ENCODE measurements at places on chromosomes 16 and 17.

DNA sequence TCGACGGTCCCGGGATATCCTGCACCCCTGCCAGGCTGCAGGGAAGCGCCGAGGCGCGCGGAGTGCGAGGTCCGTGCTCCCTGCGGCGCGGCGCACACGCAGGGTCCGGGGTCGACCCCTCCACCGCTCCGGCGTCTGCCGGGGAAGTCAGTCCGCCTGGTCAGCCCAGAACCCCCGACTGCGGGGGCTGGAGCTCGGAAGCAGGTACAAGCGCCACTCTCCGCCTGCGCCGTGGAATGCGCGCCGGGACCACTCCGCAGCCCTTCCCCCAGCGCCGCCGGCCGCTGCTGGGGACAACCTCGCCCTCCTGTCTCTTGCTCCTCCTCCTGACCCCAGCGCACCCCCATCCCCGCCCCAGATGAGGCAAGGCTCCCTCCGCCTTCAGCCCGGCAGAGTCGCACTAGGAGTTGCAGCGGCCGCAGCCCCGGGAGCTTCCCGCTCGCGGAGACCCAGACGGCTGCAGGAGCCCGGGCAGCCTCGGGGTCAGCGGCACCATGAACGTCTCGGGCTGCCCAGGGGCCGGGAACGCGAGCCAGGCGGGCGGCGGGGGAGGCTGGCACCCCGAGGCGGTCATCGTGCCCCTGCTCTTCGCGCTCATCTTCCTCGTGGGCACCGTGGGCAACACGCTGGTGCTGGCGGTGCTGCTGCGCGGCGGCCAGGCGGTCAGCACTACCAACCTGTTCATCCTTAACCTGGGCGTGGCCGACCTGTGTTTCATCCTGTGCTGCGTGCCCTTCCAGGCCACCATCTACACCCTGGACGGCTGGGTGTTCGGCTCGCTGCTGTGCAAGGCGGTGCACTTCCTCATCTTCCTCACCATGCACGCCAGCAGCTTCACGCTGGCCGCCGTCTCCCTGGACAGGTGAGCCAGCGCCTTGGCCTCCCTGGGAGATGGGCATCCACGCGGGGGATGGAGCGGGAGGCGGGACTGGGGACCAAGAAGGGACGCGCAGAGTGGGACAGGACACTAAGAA lies at the start of gene GALR2:
TSS of gene GALR2 (plus strand) at position 392 of the 974 bp plus-strand sequence. CDS start at position 495, 103 bp downstream.
- no peak for DNase-seq

DNA sequence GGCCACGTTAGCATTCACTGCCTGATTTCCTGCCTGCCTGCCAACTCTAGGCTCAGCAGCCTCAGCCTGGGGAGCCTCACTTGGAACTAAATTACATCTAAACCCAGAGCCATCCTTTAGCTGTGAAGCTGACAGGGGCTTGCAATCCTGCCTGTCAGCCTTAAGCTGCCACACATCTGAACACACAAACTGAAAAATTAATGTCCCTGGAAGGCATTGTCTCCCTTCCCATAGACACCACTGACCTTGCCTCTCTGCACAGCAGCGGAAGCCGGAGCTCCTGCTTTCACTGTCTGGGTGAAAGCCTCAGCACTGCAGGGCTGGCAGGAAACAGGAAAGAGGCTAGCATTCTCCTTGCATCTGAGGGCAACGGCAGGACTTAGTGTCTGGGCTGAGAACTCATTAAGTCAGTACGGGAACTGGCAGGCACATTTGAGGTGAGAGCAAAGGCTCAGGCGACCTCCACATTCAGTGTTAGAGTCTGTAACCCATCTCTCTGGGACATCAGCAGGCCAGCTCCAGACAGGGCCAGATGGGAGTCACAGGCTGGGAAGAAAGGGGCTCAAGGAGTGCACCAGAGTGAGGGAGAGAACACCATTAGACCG lies 452.4 kb upstream of the C16orf82 start:
- no peak for DNase-seq

GRCh38 chr17:51319186-51319585 lies 58.8 kb downstream of the UTP18 start:
- DNase-seq: no peak

DNA sequence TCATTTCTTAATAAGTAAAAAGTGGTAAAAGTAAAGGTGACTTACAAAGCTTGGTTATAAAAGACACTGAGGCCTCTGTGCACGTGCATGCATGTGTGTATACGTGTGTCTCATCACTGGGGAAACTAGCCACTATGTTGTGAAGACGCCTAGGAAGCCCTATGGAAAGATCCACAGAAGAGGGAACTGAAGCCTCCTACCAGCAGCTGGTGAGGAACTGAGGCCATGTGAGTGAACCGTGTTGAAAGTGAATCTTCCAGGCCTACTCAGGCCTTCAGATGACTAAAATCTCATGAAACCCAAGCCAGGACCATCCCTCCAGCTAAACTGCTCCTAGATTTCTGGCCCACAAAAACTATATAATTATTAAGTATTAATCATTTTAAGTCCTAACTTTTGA lies 23.7 kb downstream of the PHLPP2 start:
- DNase-seq: no peak

GRCh38 chr17:81513753-81514488 lies 1.3 kb upstream of the ACTG1 start:
- DNase-seq: no peak

DNA sequence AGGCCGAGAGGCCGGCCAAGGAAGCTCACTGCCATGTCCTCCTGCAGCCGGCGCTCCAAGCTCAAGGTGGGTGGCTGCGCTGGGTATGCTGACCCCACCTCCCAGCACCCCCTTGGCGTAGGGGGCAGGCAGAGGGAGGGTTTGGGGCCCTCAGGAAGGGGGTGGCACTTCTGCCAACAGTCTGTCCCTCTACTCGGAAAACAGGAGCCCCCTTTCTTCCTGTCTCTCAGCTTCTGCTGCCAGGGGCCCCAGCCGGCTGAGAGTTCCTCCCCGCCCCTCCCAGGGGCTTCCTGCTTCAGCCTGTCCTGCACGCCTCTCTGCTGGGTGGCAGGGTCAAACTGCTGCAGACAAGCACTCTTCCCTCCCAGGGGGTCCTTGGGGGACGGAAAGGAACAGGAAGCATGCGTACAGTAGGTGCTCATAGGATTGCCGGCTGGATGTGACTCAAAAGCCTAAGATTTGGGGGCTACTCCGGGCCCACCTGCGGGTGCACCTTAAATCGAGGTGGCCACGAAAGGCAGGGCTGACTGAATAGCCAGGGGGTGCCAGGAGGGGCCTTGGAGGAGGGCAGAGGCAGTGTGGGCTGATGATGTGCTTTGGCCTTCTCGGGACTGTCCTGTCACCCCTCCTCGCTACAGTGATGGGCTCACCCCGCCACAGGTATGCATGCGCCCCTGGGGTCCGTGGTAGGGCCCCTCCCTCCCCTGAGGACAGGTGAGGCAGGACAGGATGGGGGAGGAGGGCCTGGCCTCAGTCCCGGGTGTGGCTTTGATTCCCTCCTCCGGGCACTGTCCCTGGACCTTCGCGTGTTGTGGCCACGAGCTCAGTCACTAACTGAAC lies 4.0 kb downstream of the CBX2 start:
- no peak for DNase-seq

DNA sequence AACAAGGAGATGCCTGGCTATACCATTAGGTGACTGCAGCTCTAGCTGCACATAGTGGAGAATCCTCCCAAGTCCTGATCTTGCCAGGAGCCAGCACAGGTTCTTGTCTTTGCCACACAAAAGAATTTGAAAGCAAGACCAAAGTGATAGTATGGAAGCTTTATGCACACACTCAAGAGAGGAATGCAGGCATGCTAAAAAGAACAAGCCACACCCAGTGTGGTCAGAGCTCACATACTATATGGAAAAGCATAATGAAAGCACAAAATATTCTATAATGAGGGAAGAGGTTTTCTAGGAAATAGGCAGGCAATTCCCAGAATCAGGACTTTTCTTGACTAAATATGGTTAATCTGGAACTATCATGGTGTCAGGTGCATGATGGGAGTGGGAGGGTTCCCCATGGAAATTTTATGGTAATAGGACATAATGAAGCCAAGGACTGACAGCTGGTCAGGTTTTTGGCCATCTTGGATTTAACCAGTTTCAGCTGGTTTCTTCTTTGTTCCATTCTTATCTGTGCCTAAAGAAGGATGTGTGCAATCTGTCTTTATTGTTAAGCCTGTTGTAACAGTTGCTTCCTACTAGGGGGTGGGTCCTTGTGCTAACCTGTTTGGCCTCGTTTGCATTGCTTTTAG lies 171.6 kb downstream of the ZNF18 start:
- no peak for DNase-seq

- DNase-seq: no peak
These were observed 42.0 kb downstream of the PSMD12 start for GRCh38 chr17:67324330-67324729.

DNA sequence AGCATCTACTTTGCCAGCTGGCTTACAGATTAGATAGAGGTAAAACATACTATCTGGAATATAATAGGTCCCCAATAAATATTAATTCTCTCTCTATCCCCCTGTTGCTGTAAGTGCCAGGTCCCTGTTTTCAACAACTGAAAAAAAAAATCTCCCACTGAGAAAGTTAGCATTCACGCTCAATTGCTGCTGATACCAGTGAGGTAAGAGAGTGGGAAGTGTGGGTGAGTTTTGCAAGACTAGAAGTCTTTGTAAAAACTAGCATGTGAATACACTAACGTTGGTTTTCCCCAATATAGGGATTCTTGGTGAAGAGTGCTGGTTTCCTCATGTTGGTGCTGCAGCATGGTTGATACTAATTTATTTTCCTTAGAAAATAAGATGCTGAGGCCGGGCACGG lies 11.7 kb upstream of the TAOK1 start:
- DNase-seq: no peak

- DNase-seq: no peak
These were observed 10.0 kb downstream of the BAIAP2 start for GRCh38 chr17:81044764-81045589.

- DNase-seq: no peak
These were observed 2.3 kb upstream of the G6PC1 start for GRCh38 chr17:42898147-42898811.

DNA sequence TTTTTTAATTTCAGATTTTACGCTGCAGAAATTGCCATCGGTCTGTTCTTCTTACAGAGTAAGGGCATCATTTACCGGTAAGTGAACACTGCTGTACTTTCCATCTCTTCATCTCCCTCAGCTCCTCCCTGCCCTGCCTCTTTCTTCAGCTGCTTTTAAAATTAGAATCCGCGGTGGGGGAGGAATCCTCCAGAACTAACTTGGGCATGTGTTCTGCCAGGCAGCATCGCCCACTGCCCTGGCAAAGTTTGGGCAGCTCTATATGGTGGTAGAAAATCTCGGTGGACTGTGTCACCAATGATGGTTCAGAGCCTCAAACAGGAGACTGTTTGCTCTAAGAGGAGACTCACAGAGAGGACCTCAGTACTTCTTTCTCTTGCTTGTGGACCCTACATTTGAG lies 81.6 kb upstream of the CACNG3 start:
- DNase-seq: no peak

- no peak for DNase-seq
These were observed 37.4 kb downstream of the NLRC5 start for GRCh38 chr16:57026778-57027062.

GRCh38 chr17:72901083-72901482 lies 191.4 kb downstream of the SLC39A11 start:
- DNase-seq: no peak

DNA sequence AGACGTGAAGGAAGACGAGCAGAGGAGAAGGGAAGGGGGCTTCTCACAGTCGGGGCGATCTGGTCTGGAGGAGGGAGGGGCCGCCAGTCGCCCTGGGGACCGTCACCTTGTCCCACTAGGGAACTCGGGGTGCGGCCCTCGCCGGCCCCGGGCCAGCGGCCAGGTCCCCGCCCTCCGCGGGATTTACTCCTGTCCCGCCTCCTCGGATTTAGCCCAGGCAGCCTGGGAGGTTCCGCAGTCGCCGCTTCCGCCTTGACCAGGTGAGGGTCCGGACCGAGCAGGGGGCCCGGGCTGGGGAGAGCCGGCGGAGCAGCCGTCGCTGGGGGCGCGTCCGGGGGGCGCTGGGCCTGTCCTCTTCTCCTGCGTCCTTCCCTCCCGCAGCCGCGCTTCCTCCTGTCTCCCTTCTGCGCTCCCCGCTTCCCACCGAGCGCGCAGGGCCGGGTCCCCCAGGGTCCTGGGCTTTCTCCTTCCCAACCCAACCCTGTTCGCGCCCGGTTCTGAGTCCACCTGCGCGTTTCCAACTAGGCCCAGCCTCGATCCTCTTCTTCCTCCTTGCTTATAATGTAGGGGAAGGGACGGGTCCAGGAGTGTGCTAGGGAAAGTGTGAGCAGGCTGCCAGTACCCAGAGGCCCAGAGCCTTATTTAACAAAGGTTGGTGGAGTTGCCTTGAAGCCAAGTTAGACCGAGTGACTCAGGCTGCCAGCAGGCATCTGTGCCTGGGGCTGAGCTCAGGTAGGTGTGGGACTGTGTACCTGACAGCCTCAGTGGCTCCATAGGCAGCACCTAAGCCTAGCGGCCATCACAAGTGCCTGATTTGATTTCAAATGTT lies at the start of gene TNK1:
TSS of gene TNK1 (plus strand) at position 235 of the 829 bp plus-strand sequence. CDS start 1,838 bp downstream, outside the sequence.
- no peak for DNase-seq

DNA sequence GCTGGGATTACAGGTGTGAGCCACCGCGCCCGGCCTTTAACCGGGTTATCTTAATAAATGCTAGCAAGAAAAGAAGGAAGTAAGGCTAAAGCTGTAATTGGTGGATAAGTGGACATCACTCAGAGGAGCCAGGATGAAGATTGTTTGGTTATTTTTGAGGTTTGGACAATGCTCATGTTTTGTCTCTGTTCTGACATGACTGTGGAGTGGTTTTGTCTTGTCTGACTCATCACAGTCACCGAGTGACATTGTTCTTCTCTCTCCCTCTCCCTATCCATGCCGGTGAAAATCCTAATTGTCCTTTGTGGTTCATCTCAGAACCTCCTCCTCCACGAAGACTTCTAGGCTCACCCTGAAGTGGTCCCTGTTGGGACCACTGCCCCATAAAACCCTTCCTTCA lies 23.5 kb upstream of the GRIN2A start:
- DNase-seq: no peak

- no peak for DNase-seq
These were observed 229.3 kb downstream of the C16orf78 start for GRCh38 chr16:49602976-49603310.

GRCh38 chr17:61469949-61470348 lies 17.7 kb downstream of the TBX4 start:
- DNase-seq: peak; percentile 14

DNA sequence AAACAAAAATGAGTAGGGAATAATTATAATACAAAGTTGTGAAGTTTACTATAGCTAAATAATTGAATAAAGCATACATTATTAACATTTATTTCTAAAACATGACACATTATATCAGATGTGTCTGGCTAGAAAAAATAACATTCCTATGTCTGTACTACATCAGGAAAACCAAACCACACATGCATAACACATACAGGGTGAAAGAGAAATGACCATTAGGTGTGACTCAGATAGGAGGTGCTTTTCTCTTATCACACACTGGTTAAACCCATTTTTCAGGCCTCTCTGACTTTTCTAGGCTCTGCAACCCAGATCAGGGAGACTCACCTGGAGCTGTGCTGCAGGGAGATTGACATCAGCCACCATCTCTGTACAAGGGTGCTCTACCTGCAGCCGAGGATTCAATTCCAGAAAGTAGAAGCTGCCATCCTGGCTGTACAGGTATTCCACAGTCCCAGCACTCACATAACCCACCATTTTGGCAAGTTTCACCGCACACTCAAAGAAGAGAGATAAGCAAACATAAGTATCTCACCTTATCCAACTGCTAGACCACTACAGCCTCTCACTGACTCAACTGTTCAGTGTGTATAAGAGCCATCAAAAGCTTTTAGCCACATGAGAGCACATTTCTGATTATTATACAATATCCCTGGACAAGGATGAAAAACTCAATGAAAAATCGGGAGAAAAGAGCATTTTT lies 116.6 kb upstream of the C17orf78 start:
- DNase-seq: no peak

- DNase-seq: no peak
These were observed 6.7 kb downstream of the SYNGR2 start for GRCh38 chr17:78174870-78175642.

Data from CD4-positive, alpha-beta T cell treated with Interleukin-15 for 1 hour (primary cell).